ENCODE measurements at places on chromosomes 4 and X.

DNA sequence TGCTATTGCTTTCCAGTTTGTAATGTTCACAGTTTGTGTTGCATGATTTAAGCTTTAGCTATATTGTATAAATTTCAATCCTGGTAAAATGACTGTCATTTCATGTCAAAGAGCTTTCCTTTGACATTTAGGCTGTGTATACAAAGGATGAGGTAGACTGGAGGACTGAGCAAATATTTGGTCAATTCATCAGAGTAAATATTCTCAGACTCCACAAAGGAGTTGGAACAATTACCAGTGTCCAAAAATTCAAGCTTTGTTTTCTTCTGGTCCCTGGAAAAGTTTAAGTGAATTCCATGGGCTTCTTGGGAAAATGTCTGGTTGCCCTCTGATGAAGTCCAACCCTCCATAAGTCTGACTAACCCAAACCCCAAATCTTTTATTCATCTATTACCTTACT is 682.4 kb downstream of the DACH2 start:
- no peak for DNase-seq

DNA sequence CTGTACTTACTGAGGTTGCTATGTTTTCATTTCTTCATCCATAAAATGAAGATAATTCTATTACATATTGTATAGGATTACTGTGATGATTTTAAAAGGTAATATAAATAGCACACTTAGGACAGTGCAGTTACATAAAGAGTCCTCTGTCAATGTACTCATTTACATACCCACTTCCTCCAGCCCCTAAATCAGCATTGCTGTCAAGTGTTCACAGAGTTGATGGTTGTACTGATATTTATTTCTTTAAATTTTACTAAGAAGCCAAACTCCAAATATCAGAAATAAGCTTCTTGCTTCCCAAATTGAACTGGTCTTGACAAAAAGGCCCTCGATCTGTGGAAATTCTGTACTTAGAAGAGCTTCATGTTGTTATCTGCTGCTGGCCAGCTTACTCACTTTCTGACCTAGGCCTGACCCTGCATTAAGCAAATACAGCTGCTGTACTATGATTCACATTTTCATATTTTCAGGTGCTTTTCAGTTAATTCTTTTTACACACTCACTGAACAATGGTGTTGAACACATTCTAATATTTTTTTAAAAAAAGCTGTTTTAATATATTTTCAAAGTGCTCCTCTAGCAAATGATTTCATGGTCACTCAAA is 259.6 kb downstream of the UNC5C start:
- DNase-seq, result no peak

DNA sequence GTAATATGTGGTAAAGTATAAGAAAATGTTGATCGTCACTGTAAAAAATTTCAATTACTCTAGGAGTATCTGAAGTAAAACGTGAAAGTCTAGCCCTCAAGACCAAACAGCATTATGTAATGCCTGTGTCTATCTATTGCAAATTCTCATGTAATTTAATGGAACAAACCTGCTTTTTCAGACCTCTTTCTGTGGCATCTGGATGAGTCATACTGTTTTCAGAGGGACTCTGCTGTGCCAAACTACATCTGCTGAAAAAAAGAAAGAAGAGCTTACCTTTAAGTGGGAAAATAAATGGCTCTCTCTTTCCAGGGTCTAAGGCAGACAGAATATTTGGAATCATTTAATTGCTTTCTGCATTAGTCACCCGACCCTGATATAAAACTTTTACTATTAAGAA is 89.8 kb upstream of the ARMCX2 start:
- no peak for DNase-seq

DNA sequence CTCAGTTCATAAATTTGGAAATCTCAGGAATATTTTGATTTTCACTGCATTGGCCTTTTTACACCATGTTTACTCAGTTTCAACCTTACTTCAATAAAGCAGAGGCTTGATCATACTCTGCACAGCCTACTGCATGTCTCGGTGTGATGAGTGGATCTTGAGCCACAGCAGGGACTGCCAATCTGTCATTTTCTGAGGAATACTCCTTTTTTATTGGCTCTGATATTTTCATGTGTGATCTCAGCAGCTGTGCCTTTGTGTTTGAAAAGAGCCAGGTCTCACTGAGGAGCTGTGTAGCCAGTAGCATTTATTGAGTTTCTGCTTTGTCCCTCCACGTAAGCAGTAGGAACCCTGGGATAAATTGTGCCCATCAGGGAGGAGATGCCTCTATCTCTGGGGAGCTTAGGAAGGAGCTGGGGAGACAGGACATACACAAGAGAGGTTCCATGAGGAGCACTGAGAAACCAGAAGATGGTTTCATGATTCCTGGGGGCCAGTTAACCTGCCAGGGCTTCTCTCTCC is 18.9 kb upstream of the TRIM2 start:
- DNase-seq, result no peak

DNA sequence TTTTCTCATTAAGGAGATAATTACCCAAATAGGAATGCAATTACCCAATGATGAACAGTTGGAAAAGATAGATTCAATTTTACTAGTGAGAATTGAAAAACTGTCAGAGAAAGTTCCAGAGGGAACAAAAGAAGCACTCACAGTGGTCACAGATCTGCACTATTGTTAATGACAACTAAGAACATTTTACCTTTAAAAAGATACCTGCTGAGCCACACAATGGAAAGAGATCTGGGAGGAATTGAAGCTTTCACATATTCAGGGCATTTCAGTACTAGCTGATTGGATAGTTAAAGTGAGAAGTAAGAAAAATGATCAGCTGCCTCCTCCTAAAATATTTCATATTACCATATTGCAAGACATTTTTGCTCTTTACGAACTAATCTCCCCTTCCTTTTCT is 1822.2 kb downstream of the STIM2 start:
- DNase-seq, result no peak

DNA sequence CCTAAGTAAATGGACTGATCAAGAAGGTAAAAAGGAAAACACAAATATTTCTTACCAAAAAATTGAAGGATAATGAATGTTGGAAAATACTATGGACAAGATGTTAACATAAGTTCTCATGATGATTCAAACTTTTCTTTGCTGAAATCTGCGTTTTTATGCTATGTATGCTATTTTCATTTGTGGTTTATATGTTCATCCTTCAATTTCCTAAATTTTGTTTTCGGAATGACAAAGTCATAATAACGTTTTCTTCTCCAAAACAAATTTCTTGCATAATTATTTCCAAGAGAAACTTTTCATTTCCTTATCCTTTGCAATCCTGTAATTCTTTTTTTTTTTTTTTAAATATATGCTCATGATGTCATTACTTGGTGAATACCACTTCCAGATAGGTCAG is 7.8 kb downstream of the PF4V1 start:
- no peak for DNase-seq

DNA sequence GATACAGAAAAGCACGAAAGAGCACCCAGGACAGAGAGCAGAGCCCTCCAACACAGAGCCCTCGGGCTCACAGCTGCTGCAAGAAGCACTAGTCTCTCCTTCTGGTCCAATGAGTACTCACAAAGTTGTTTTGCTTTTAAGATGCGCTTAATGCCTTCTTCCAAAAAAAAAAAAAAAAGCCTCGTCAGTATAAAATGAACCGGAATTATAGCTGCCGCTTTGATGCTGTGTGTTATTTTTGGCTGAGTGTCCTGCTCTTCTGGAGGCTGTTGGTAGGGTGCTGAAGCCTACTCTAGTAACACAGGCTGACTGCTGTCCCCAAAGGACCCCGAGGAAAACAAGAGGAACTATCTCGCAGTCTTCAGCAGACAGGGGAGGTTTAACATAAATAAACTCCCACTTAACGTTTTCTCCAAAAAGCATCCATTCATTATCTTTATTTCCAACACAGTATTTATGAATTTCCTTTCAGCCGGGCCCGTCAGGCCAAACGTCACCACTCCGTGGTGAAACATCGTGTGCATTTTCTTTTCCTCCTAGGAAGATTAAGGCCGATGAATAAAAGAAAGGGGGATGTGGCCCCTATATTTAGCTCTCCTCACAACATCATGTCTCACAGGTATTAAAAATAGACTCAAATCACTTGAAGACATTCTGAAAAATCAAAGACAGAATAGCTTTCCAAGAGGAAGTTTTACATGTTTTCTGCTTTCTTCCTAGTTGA is 213.7 kb upstream of the PPARGC1A start:
- DNase-seq, result no peak

- no peak for DNase-seq
Observed at GRCh38 chr4:122329876-122330565, 48.8 kb upstream of the ADAD1 start.

- no peak for DNase-seq
Observed at GRCh38 chr4:83858131-83858530, 322.2 kb downstream of the GPAT3 start.

GRCh38 chr4:92714640-92715039 is 410.9 kb downstream of the GRID2 start:
- no peak for DNase-seq

DNA sequence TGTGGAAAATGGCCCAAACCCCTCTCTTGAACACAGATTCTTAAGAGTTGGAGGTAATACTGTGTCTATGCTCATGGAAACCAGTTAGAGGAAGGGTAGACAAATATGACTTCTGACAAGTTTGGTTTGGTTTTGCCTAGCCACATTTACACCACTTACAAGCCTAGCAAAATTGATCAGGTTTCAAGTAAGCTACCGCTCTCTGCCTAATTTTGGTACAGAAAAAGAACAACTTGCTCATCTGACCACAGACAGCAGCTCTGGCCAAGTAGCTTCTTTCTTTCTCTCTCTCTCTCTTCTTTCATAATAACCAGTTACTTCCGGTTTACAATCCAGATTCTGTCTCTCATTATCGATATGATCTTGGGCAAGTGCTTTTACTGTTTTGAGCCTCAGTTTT is 260.0 kb downstream of the GLUD2 start:
- no peak for DNase-seq

- DNase-seq, result peak; percentile 98
Observed at GRCh38 chr4:139875411-139875825, 209.8 kb downstream of the MGST2 start.

DNA sequence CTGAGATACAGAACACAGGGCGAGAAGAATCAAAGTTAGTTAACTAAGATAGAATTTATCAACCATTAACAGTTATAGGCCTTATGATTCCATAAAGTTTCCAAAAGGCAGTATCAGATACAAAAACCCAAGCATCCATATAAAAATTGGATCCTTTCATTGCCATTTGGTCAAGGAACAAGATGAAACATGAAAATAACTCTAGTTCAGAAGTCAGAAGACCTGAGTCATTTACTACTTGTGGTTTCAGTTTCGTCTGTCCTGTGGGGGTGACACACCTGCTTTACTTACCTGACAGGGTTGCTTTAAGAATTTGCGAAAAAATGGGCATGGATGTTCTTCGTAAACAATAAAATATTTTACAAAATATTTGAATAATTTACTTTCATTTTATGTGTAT is 130.8 kb downstream of the ANAPC10 start:
- no peak for DNase-seq

DNA sequence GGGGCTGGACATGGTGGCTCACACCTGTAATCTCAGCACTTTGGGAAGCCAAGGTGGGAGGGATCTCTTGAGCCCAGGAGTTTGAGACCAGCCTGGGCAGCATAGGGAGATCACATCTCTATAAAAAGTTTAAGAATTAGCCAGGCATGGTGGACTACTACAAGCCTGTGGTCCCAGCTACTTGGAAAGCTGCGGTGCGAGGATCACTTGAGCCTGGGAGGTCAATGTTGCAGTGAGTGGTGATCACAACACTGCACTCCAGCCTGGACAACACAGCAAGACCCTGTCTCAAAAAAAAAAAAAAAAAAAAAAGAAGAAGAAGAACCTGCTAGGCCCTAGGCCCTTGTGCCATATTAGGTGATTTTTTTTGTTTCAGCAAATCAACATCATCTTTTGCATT is 12.2 kb downstream of the SRD5A3 start:
- DNase-seq, result no peak

DNA sequence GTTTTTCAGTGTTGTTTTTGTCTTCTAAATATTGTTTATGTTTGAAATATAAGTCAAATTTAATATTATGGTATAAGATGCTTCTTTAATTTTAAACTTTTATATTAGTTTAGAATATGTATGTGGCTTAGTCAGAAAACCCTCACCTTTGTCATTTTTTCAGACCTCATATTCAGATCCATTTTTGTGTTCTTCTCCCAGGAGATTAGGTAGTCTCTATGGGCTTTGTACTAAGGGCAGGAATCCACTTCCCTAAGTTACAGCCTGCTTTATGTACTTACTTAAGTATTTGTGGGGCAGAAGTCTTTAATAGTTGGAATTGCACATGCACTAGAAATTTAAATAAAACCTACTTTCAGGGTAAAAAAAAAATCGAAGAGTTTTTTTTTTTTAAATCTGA is 63.5 kb upstream of the TENM3 start:
- no peak for DNase-seq

DNA sequence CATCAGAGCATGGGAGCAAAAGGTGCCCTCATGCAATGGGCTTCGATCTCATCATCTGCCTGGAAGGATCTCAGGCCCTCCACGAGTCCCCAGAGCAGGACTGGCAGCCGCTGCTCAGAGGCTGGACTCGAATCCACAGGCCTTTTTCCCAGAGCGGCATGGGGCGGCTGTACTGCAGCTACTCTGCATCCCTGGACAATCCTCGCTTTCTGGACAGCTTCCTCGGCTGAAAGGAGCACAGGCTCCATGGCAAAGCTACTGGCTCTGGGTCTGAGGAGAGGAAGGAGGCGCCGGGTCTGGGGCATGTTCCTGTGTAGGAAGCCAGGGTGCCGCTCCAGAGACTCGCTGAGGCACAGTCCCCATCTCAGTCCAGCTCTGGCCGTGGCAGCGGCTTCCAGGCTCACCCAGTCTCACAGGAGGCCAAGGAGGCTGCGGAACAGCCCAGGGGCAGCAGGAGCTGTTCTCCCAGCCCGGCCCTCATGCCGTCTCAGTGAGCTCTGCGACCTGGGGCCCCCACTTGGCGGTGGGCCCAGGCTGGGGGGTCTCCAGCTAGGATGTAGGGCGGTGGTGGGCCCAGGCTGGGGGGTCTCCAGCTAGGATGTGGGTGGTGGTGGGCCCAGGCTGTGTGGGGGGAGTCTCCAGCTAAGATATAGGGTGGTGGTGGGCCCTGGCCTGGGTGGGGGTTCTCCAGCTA is 2.7 kb upstream of the SPON2 start:
- no peak for DNase-seq

DNA sequence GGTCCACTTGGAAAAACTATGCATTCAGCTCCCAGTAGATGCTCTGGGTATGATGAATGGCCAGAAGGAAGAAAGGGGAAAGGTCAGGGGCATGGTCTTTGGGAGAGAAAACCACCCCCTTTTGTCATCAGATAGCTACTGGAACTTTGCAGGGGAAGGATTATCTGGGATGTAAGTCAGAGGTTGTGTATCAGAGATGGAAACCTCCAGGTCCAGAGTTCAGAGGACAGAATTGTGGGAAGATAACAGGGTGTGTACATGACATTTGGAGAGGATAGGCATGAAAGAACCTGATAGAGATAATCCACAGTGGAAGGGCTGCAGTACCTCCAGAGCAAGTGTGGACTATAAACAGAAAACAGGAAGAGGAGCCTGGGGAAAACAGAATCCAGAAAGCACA is 262.7 kb downstream of the SPRY1 start:
- no peak for DNase-seq

All from DMS153 (cell line).